ENCODE measurements at places on chromosomes 16 and 17.
A peak's percentile ranks its signal among the peaks of the same experiment; 100 is the strongest.

- no peak for DNase-seq
Measured at GRCh38 chr17:64099543-64099942, 30.4 kb downstream of the ERN1 start.

GRCh38 chr17:16529906-16530305 is 37.9 kb upstream of the LRRC75A start:
- no peak for DNase-seq

GRCh38 chr17:7133916-7134315 is 19.3 kb upstream of the ASGR2 start:
- DNase-seq: no peak

DNA sequence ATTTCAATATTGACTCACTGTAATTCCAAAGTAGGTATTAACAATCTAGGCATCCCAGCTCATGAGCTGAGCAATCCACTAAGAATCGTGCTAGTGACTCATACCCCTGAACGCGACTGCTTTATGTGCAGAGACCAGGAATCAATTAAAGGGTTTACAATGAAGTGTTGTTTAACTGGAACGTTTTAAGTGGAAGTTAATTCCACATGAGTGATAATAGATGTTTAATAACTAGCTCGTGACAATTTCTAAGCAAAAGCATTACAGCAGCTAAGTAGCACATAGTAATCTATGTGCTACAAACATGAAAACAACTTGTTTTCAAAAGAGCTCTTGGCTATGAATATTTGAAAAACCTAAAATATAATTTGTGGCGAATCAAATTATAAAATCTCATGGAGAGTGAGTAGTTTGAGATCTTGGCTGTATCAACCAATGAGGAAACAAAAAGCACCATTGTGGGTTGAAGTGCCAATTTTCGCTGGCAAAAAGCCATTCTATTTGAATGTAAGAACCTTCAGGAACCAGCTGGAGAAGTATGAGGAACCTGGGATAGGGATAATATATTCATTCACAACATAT is 9.4 kb downstream of the GJC1 start:
- DNase-seq: peak; percentile 91

GRCh38 chr17:79391376-79392233 is 219.2 kb downstream of the RBFOX3 start:
- no peak for DNase-seq

- peak; percentile 62 for DNase-seq
Measured at GRCh38 chr17:7351665-7352502, at the start of gene KCTD11. TSS of gene KCTD11 (plus strand) at chr17:7352162.

DNA sequence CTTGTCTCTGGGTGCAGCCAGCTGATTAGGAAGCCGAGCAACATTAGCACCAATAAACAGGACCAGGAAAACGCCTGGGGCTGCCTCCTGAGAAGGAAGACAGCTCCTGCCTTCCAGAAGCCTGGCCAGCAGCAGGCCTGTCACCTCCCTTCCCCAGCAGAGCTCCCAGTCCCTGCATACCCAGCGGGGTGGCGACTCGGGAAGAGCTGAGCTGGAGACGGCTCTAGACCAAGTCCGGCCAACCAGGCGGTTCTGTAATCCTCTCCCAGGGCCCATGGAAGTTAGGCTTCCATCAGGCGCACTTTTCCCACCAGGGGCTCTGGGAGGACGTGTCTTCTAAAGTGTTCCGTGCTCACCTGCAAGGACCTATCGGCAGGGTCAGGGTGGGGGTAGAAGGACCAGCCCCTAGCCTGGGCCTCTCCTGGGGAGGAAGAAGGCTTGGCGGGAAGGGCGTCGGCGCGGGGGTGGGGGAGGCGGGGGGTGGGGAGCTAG is 12.0 kb upstream of the CLUH start:
- no peak for DNase-seq

DNA sequence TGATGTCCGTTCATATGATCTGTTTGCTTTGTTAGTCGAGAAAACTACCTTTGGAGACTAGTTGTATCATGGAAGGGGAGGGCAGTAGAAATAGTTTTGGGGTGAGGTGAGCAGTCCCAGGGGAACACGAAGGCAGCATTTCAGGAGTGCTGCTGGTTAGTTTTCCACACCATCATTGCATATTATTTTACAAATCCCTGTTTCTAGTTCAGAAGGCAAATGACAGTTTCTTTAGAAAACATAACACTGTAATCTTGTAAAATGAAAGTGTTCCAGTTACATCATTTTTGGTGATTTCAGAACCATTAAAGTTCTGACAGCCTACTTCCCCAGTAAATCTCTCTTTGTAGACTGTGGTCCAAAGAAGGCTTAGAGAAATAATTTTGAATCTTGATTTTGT is 25.4 kb downstream of the BANP start:
- no peak for DNase-seq

DNA sequence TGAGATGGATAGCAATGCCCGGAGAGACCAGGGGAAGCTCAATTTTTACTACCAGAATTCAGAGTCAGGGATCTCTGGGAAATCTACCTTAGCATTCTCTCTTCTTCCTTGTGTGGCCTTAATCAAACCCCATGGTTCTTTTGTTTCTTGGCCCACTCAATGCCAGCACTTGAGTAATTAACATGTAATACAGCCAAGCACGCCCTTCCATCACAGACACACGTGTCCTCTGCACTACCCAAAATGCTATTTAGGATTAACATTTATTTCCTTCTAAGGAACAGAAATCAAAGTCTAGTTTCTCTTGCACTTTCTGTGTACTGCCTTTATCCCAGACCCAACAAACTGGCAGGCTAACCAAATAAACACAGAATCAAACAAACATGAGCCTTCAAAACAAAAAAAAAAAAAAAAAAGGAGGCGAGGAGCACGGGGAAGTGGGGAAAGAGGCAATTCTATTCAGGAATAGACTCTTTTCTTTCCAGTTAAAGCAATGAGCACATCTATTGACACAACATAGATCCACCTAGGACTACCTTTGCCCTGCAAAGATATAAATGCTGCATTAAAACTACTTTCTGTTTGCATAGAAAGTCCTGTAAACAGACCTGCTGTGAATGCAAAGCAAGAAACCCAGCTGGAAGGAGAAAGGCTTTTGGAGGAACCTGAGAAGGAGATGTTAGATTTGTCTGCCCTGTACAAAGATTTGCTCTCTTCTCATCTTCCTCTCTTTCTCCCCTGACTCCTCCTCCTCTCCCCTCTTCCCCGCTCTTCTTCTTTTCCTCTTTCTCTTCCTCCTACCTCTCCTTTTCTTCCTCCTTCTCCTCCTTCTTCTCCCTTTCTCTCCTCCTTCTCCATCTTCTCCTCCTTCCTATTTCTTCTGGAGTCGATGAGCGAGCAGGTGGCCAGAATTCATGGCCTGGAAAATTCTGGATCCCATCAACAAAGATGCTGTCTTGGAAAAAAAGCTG is 294.4 kb downstream of the NPIPA8 start:
- no peak for DNase-seq

- DNase-seq: no peak
Measured at GRCh38 chr16:15857724-15858560, 1.1 kb upstream of the MYH11 start.

- DNase-seq: peak; percentile 16
Measured at GRCh38 chr17:69466905-69467667, 52.6 kb downstream of the MAP2K6 start.

Measured in GM04503 (cell line).